GOT3 (cell line): ENCODE measurements at places on chromosomes 13 and 19.

GRCh38 chr19:1312767-1313694 lies 27.4 kb downstream of the EFNA2 start:
- no peak for DNase-seq

DNA sequence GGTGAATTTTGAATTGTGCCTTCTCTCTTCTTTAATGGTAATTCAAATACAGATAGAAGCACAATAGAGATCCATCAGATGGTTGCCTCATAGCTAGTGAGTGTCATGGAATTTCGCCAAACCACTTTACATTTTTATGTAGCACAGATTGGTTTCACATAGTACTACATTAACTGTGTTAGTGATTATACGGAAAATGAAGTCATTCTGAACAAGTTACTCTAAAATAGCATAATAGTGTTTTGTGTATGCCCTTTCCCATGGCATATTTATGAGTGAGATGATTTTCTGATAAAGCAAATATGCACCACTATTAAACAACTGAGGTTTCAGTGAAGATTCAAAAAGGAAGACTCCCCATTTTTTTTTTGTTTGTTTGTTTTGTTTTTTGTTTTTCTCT lies 1623.5 kb downstream of the PCDH9 start:
- DNase-seq: no peak

- DNase-seq: no peak
These were observed 6.1 kb downstream of the STK11 start for GRCh38 chr19:1211494-1212234.

DNA sequence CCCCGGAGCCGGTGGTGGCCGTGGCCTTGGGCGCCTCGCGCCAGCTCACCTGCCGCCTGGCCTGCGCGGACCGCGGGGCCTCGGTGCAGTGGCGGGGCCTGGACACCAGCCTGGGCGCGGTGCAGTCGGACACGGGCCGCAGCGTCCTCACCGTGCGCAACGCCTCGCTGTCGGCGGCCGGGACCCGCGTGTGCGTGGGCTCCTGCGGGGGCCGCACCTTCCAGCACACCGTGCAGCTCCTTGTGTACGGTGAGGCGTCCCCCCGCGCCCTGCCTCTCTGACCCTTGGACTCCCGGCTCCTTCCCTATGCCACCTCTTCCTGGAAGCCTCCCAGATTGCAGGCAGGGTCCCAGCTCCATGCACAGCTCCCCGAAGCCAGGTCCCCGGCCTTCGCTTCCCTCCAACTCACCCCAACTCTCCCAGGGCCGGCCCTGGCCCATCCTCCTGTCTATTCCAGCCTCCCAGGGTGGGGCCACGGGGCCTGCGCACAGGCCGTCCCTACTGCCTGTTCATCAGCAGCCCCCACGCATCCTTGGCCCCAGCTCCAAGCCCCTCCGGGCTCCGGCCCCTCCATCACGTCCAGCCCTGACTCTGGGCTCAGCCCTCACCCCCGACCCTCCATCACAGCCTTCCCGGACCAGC lies 1.7 kb downstream of the MADCAM1 start:
- DNase-seq: no peak
